M059J (cell line): ENCODE measurements at places on chromosomes 4 and X.

GRCh38 chr4:2623442-2623841 is 87.0 kb downstream of the FAM193A start:
- no peak for DNase-seq

- DNase-seq, result no peak
These were observed 23.9 kb downstream of the WDR1 start for GRCh38 chr4:10092481-10093270.

GRCh38 chr4:128335541-128335940 is 47.9 kb upstream of the PGRMC2 start:
- DNase-seq, result no peak

DNA sequence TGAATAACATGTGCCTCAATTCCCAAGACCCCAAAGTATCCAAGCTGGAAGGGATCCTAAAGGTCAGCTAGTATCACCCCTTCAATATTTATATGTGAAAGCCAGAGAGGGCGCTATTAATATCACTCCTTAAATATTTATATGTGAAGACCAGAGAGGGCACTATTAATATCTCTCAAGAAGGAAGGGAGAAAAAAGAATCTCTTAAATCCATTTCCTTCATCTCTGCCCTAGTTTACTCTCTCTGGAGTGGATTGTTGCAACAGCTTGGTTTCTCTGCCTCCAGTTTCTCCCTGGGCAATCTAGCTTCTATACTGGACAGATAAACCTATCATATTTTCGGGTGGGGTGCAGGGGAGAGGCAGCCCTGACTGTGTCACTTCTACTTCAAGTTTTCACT is 31.6 kb upstream of the MSN start:
- no peak for DNase-seq

GRCh38 chr4:146654687-146655520 is 16.2 kb downstream of the POU4F2 start:
- peak; percentile 1 for DNase-seq

GRCh38 chrX:39551762-39552161 is 546.0 kb downstream of the BCOR start:
- DNase-seq, result no peak

DNA sequence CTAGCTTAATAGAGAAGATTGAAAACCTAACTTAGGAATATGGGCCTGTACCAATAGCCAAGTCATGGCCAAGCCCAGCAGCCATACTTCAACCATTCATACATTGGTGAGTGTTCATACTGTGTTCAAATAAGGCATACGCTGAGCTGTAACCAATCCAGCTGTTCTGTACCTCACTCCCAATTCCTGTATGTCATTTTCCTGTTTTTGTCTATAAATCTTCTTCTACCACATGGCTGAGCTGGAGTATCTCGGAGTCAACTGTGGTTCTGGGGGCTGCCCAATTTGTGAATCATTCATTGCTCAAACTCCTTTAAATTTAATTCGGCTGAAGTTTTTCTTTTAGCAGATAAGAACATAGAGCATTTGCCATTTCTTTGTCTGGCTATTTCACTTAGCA is 195.3 kb upstream of the ANKRD50 start:
- DNase-seq, result peak; percentile 60

DNA sequence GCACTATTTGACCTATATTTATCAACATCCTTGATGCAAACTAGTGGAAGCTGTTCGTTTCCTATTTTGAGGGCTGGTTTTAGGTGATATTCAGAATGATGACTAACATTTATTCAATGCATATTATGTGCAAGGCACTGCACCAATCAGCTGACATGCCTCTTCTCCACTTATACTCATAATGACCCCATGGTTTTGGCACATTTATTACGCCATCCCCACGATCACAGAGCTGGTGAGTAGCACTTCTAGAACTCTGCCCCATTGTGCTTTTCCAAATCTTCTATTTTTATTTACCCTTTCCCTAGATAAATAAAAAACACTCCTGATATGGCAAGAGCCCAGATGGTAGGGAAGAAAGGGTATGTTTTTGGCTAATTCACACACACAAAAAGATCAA is 13.1 kb downstream of the SCML1 start:
- no peak for DNase-seq
